ENCODE measurements at places on chromosomes 1 and 21.

- no peak for DNase-seq
Observed at GRCh38 chr21:38766987-38767722, 38.6 kb upstream of the ETS2 start.

DNA sequence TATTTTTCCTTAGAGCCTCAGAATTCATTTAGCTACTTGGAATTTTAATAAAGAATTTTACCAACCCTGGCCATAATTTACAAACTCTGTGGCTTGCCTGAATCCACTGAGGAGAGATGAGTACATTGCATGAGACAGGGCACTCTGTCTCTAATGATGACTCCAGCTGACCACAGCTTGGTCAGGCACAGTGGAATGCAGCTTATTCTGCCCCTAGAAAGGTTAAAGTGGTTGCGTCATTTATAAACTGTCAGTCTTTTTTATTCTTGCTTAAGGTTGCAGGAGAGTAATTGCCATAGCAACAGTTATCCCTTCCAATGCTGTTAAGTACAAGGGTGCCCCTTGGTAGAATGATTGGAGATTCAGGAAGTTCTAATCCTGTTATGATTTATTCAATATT lies 28.3 kb downstream of the PDE4B start:
- no peak for DNase-seq

DNA sequence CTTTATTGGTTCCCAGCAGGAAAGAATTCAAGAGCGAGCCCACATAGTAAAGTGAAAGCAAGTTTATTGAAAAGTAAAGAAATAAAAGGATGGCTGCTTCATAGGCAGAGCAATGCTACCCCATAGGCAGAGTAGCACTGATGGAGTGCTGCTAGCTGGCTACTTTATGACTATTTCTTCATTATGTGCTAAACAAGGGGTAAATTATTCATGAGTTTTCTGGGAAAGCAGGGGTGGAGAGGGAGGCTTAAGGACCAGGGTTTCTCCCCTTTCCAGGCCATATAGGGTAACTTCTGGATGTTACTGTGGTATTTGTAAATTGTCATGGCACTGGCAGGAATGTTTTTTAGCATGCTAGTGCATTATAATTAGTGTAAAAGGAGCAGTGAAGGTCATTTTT lies 1271.4 kb downstream of the KCNT2 start:
- DNase-seq = no peak

GRCh38 chr1:39328095-39328494 lies 123.6 kb downstream of the MACF1 start:
- DNase-seq = no peak

- DNase-seq = no peak
Observed at GRCh38 chr1:85188530-85188929, 12.3 kb downstream of the SYDE2 start.

- no peak for DNase-seq
Observed at GRCh38 chr21:35791541-35792325, 268.6 kb downstream of the SETD4 start.

GRCh38 chr1:224266915-224267856 lies 62.8 kb downstream of the NVL start:
- no peak for DNase-seq

DNA sequence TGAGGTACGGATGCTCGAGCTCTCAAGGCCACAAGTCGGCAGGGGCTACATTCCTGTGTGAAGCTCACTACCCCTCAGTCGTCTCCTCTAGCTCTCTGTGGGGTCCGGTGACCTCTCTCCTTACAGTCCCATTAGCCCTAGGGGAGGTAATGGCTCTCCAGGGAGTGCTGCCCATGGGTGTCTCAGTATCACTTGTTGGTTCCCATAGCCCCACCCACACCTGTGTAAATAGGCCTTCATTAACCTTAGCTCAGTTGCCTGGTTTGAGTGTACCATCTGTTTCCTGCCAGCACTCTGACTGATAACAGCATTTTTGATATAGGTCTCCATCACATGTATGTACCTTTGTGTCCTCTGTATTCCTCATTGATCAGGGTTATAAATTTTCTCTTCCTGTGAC lies 133.2 kb upstream of the KCNJ15 start:
- DNase-seq = no peak

- no peak for DNase-seq
Observed at GRCh38 chr21:16587141-16587581, 857.4 kb downstream of the USP25 start.

DNA sequence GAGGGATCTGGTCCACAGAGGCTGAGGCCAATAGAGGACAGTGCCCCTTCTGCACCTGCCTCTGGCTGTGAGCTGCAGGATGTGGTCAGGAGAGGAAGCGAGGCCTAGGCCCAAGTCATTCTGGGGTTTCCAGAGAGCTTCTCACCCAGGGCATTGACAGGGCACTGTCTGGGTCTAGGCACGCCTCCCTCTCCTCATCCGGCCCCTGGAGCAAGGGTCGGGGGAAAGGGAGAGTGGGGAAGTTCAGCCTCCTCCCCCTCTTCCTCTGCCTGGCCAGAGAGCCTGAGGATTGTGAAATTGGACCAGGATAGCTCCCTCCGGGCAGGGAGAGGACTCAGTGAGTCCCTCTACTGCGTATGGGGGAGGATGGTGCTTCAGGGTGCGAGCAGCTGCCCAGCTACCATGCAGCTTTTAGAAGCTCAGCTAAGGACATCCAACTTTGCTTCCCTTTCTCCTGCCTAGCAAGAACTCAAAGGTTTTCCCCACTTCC lies 6.3 kb upstream of the INAVA start:
- no peak for DNase-seq

DNA sequence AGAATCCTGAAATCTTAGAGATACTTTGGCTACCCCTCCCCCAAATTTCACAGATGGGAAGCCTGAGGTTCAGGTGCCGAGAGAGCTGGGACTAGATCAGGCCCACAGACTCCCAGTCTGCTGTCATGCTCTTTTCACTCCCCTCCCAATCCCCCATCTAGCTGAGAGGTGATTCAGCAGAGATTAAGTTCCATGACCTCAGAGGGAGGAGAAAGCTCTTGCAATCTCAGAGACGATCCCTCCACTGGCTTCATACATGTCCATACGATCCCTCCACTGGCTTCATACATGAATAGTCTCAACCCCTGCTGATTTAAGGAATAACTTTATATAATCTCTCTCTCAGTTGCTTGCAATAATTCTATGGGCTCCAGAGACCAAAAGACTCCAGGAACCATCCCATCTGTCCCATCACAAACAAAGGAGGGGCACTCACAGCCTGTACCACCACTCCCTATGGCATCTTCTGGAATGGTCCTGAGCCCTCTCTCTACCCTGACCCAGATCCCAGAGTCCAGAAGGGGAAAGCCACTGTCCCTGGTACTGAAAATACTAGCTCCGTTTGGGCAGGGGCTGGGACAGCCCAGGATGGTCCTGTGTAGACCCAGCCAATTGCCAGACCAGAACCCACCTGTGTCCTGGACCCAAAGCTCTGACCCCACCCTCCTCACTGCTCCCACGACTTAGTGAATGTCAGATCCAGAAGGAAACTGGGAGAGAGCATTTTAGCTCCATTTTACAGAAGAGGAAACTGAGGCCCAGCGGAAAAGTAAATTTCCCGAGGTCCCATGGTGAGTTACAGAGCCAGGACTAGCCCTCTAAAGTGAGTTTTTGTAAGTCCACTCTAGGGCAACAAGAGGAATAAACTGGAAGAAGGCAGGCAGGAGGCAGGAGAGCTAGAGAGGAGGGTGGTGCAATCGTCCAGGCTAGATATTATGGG lies 27.1 kb downstream of the RIMS3 start:
- DNase-seq = no peak

DNA sequence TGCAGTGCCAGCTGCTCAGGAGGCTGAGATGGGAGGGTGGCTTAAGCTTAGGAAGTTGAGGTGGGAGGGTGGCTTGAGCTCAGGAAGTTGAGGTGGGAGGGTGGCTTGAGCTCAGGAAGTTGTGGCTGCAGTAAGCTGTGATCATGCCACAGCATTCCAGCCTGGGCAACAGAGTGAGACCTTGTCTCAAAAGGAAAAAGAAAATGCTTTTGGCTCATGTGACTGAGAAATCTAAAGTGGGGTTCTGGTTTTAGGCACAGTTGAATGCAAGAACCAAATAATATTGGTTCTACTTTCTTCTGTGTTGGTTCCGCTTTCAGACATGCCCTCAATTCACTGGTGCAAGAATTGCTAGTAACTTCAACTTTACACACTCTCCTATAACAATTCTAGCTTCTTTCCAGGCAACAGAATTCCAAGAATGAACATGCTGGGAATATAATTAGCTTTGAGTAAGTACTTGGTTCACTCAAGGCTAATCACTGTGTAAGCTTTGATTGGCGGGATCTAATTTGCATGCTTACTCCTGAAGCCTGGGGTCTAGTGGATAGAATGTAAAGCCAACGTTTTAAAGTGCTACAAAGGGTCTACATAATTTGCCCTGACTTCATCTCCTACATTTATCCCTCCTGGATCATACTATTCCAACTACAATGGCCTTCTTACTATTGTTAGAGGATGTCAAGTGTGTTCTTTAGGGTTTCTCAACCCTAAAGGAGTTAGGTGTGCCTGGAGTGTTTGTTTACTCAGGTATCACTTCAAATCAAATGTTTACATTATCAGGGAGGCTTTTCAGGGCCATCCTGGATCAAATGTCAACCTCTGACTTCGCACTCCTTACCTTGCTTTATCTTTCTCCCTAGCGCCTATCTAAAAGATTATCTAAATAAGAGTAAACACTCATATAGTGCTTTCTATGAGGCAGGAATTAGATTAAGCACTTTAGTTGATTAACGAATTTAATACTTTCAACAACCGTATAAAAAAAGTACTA lies 115.1 kb downstream of the SLC16A1 start:
- no peak for DNase-seq

GRCh38 chr1:15876357-15877055 lies 29.0 kb downstream of the SPEN start:
- DNase-seq = no peak

GRCh38 chr1:83508485-83509151 lies 490.3 kb downstream of the TTLL7 start:
- DNase-seq = no peak

DNA sequence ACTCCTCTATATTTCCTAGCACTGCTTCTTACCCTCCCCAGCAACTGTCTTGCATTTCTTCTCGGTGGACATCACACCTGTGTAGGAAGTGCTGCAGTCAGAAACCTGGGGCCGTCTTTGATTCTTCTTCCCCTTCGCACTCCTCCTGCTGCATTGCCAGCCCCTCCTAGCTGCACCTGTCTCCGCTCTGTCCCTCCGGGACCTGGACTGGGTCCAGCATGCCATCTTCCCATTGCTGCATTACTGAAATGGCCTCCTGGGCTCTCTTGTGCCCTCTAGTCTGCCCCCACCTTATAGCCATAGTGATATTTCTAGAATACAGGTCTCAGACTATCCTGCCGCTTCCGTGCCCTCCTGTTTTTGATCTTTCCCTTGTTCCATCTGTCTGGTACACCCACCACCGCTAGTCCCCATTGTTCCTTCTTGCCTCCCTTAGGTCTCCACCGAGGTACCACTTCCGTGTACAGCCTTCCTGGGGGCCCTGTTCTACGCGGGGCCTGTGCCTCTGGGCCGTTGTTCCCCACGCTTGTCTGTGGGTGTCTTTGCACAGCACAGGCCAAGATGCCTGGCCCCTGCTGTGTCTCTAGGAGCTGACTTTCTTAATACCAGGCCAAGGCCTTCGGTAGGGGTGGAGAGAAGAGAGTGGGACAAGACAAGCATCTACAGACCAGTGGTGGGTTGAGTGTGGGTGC lies 107.6 kb downstream of the GALNT2 start:
- no peak for DNase-seq

- DNase-seq = no peak
Observed at GRCh38 chr1:210293171-210293607, 35.5 kb upstream of the HHAT start.

GRCh38 chr1:18668750-18669404 lies 38.2 kb downstream of the PAX7 start:
- no peak for DNase-seq

GRCh38 chr1:50450861-50451653 lies 27.8 kb upstream of the DMRTA2 start:
- no peak for DNase-seq

DNA sequence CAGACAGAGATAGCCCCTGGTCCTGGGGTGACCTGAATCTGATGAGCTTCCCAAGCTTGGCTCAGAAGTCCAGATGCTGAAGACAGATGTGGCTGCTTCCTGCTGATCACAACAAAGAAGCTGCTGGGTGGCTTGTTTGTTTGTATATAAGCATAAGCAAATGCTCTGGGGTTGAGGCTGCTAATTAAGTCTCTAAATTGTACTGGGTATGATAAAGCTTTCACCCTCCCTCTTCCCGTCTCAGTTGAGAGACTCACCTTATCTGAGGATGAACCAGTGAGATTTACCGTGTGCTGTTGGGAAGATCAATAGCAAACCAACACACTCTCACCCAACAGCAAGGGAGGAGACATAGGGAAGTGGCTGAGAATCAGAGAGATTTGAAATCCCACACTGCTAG lies 42.0 kb downstream of the DAB1 start:
- DNase-seq = no peak

DNA sequence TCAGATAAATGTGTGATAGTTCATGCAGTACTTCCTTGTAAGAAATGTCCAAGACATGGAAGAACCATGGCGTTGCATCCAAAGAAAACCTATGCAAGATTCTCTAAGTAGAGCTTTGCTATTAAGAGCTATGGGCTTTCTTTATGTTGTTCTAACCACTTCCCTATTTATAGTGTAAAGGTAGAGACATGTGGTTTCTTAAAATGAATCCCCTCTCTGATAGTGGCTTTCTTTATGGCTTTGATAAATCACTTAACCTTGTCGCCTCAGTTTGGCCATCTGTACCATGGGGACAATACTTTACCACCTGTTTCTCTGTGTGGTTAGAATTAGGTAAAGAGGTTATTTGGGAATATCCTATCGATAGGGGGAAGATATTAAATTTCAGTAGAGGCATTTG lies 305.5 kb downstream of the NFIA start:
- no peak for DNase-seq

DNA sequence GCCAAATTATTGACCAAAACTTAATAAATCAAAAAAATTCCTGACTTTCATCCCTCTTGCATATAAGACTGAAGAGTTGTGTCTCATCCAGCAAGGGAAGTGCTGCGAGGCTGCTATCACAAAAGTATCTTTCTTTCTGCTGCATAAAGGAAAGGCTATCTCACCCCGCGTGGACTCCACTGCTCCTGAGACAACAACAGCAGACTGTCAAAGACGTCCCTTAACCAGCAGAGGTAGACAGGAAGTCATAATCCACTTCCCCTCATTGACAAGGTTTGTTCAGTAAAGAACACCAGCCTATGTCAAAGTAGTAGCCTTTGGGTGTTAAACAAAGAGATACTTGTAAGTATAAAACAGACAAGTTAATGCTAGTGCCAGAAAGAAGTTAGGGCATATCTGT lies 29.4 kb downstream of the VPS26C start:
- DNase-seq = no peak

GRCh38 chr1:19814681-19815503 lies at the start of gene RNF186:
TSS of gene RNF186 (minus strand) at chr1:19815283. CDS start at chr1:19815101, 182 bp downstream.
- no peak for DNase-seq

All from vagina (tissue), 2 donors.